Amygdala (tissue), 56 donors: ENCODE measurements at places on chromosomes 2 and 18.

- no peak for DNase-seq
Measured at GRCh38 chr18:22482948-22483347, 65.2 kb upstream of the CTAGE1 start.

- no peak for DNase-seq
Measured at GRCh38 chr18:8037296-8037695, 470.2 kb downstream of the PTPRM start.

- no peak for DNase-seq
Measured at GRCh38 chr2:160726046-160726445, 232.4 kb upstream of the RBMS1 start.

- DNase-seq, result no peak
Measured at GRCh38 chr2:238498188-238498587, 71.5 kb downstream of the ASB1 start.

- DNase-seq, result no peak
Measured at GRCh38 chr2:127313406-127313805, 19.5 kb upstream of the ERCC3 start.

DNA sequence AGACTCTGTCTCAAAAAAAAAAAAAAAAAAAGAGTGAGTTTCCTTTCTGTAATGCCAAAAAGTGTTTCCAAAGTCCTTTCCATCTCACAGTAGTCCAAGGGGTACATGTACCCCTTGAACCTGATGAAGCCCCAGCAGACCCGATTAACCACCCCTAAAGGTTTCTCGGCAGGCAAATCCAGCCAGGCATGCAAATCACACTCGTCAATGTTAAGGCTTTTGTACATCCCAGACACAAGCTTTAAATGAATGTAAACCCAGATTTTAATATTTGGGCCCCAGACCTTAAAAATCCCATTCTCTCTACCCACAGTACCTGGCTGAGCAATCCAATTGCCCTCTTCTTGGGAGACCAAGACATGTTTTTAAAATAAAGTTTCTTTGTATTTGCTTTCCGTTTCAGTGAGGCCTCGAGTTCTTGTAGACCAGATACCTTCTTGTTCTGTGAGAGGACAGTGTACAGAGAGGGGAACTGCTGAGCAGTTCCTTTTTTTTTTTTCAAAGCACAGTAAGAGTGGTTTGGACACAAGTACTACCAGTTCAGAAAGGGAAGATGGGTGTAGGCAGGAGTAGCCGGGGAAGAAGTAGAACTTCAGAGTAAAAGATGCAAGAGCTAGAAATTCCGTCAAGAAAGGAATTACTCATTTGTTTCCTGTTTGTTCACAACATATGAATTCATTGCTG, at the start of gene NLRC4:
Gene NLRC4, minus strand, starts transcription at position 465 of the 684 bp plus-strand sequence. CDS start 8,111 bp downstream, outside the sequence.
- DNase-seq, result no peak

- DNase-seq, result no peak
Measured at GRCh38 chr2:75035444-75036353, 77.3 kb downstream of the POLE4 start.

GRCh38 chr2:45691171-45691999, 39.9 kb downstream of the PRKCE start:
- DNase-seq, result no peak

GRCh38 chr2:42754021-42754775, 9.7 kb downstream of the OXER1 start:
- peak; percentile 46 for DNase-seq

DNA sequence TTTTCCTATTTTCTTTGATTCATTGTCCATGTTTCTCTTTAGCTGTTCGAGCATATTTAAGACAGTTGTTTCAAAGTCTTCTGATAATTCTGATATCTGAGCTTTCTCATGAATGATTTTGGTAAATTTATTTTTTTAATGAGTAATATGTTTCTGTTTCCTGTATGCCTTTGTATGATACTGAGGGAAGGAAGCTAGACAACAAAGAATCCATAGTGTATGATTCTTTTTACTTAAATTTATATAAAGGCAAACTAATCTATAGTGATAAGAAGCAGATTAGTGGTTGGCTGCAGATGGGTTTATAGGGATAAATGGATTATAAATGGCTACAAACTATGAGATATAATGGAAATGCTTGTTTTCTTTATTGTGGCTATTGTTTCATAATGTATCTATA, 352.7 kb upstream of the CDH2 start:
- no peak for DNase-seq

DNA sequence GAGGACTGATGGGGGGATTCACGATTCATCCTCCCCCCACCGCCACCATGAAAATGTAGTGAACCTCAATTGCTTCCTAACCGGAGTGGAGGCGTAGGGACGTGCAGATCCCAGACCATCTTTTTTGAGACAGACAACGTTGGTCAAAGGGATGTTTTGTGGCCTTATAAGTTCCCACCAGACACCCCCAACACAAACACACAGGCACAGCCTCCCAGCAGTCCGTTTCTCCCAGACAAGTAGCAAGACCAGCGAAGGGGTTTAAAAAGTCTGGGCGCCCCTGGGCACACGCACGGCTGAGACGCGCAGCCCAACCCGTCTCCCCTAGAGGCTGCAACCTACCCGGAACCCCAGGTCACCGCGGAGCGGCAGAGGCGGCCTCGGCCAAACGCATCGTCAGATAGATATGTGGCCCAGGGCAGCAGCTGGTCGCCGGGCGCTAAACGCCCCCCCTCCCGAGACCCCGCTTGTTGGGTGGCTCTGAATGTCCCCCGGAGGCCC, 1.3 kb downstream of the GBX2 start:
- DNase-seq, result no peak

- no peak for DNase-seq
Measured at GRCh38 chr2:55010149-55010591, 40.1 kb downstream of the RTN4 start.

DNA sequence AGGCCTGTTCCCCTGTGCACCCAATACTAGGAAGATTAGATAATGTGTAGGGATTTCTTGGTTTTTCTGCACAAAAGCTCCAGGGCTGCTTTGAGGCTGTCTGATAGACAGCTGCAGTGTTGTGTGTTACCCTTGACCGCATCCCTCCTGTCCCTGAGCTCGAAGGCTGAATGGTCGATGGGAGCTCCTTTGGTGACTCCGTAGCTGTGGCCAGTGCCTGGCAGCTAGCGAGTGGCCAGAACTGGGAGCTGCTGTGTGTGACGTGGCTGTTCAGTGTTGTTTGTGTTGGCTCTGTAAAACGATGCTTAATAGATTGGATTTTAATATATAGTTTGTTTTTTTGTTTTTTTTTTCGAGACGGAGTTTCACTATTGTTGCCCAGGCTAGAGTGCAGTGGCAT, 170.0 kb downstream of the AGAP1 start:
- no peak for DNase-seq

DNA sequence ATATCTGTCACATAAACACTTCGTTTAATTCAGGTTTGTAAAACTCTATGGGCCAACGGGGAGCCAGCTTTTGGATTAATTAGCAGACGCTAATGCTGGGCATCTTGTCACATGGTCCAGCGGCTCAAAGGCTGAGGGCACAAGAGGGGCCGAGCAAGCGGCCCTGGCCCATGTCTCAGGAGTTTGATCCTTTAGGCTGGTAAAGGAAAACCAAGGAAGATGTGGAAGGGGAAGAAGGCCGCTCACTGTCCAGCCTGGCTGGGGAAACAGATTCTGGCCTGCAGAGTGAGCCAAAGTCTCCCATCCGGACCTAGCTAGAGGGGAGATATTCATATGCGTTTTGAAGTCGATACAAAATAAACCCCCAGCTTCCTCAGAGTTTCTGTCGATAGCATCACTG, 248.6 kb upstream of the SIX2 start:
- no peak for DNase-seq

- DNase-seq, result no peak
Measured at GRCh38 chr2:85445316-85446295, 27.1 kb downstream of the SH2D6 start.

- DNase-seq, result no peak
Measured at GRCh38 chr2:239349453-239350135, 51.2 kb downstream of the HDAC4 start.

- no peak for DNase-seq
Measured at GRCh38 chr2:237180187-237180586, 94.5 kb downstream of the COPS8 start.

- no peak for DNase-seq
Measured at GRCh38 chr18:75937306-75937705, 509.8 kb upstream of the SMIM21 start.

DNA sequence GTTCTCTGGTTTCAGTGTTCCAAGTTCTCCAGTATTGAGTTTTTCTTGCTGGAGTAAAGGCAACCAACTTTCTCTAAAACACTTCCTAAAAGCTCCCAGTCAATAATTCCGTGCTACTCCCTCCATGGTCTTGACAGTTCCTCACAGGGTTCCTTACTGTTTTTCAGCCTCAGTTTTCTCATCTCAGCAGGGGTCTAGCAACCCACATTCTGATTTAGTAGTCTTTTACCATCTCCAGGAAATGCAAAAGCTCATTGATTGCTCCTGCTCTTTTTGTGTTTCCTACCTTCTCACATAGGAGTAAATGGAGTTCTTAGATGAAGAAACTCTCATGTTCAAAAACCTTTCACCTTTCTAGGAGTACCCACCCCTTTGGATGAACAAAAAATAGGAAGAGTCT, 978.8 kb upstream of the POU3F3 start:
- no peak for DNase-seq

DNA sequence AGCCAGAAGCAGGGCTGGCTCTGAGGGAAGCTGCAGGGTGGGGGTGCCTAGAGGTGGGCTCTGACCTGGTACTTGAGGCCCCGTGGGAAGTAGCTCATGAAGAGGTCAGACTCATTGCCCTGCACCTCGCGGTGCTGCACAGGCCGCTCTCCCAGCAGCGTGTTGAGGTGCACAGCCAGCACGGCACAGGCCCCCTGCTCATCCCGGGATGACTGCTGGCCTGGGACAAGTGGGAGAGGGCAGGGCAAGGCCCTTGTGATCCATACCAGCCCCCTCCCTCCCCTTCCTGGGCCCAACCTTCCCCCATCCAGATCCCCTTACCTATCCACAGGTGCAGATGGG, 8.7 kb downstream of the CAPG start:
- no peak for DNase-seq

DNA sequence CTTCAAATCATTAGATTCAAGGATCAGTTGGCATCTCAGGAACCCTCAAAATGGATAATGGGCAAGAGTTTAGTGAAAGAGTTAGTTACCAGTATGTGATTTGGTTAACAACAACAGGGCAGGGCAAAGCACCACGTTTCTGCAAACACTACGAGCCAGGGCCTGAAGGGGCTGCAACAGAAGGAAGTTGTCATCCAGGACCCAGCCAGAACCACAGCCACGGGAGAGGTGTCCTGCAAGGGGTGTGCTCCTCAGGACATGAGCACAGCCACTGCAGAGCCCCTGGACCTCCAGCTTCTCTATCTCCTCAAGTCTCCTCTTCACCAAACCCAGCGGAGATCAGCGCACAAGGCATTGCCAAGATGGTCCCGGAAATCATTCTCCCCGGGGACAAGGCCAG, 173.3 kb upstream of the PIEZO2 start:
- no peak for DNase-seq

DNA sequence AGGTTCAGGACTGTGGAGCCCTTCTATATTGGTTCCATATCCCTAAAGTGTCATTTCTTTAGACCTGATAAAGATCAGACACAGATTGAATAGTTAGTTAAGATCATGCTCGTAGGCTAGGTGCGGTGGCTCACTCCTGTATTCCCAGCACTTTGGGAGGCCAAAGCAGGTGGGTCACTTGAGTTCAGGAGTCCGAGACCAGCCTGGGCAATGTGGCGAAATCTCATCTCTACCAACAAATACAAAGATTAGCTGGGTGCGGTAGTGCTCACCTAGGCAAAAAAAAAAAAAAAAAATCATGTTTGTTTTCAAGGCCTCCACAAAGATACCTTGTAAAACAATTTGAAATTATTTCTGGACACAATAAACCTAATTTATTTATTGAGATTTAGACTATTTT, 4.6 kb upstream of the ANKAR start:
- no peak for DNase-seq

- no peak for DNase-seq
Measured at GRCh38 chr2:128531856-128532255, 213.2 kb upstream of the HS6ST1 start.

DNA sequence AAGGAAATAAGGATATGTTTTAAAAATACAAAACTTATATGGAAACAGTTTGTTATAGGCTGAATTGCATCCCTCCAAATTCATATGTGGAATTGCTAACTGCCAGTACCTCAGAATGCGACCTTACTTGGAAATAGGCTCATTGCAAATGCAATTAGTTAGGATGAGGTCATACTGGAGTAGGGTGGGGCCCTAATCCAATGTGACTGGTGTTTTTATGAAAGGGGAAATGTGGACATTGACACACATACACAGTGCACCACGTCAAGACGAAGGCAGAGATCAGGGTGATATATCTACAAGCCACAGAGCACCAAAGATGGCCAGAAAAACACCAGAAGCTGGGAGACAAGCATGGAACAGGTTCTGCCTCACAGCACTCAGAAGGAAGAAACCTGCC, 494.2 kb downstream of the TSN start:
- no peak for DNase-seq

- no peak for DNase-seq
Measured at GRCh38 chr2:216486708-216487107, 11.9 kb upstream of the RPL37A start.

DNA sequence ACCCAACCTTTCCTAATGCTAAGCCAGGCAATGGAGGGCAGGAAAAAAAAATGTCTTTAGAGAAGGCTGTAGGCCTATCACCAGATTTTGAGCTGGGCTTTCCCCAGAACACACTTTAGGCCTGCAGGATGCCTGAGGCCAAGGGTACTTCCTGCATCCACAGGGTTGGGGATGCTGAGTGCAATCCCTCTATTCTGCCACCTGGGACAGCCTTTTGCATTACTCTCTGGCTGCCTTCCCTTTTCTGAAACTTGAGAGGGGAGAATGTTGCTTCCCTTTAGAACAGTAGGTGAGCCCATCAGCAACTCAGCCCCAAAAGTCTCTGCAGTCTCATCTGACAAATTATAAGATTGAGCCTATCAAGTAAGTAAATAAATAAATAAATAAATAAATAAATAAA, 195.2 kb downstream of the SLC8A1 start:
- DNase-seq, result no peak

GRCh38 chr2:8625399-8626300, 56.2 kb upstream of the ID2 start:
- no peak for DNase-seq

- DNase-seq, result no peak
Measured at GRCh38 chr18:69635482-69635881, 234.8 kb downstream of the DOK6 start.

GRCh38 chr2:63591566-63592175, 2.9 kb downstream of the MDH1 start:
- DNase-seq, result no peak

DNA sequence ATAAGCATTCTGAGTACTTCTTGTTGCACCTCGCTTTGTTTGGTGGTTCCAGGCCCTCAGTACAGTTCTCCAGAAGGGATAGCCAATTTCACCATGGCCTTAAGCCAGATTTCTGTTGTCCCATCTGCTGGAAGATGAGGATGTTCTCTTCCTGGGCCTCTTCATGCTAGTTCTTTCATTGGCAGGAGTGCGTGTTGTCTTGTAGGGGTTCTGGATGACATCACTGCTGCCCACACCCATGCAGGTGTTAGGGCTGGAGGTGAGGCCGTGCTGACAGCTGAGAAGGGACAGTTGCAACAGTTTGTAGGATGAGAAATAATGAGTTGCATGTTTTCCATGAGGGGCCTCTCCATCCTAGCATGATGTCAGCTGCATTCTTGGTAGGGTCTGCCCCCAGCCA, 142.9 kb downstream of the LDLRAD4 start:
- no peak for DNase-seq
